Cerebellar nuclear complex (tissue), 1 donor: ENCODE measurements at places on chromosomes 11 and 22.

GRCh38 chr11:40032331-40032730 lies 1427.1 kb downstream of the LRRC4C start:
- DNase-seq: no peak

DNA sequence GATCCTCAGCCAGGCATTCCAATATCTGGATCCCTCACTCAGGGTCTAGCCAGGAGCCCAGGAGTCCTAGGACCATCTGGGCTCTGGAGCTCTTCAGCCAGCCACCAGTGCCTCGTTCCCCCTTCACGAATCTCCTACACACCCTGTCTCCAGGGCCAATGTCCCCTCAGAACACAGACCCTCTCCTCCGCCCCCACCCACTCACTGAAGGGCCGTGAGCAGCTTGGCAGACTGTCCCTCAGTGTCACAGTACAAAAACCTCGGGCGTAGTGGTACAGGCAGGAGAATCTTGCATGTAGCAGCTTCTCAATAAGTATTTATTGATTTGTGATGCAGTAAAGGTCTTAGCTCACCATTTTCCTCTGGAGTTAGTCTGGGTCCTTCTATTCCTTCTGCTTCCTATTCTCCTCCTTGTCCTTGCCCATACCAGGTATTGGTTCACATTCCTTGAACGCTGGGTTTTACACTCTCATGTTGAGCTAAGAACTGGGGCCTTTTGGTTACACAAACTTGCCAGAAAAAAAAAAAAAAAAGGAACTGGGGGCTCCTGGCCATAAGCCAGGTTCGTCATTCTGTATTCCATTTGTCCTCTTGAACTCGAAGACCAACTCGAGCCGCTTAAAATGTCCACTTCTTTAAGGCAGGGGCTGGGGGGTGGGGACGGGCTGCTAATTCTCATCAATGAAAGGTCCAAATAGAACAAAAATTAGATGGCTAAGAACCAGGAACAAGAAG lies 2.3 kb downstream of the CXCR5 start:
- no peak for DNase-seq

GRCh38 chr22:46589141-46589748 lies 30.9 kb upstream of the GRAMD4 start:
- no peak for DNase-seq

DNA sequence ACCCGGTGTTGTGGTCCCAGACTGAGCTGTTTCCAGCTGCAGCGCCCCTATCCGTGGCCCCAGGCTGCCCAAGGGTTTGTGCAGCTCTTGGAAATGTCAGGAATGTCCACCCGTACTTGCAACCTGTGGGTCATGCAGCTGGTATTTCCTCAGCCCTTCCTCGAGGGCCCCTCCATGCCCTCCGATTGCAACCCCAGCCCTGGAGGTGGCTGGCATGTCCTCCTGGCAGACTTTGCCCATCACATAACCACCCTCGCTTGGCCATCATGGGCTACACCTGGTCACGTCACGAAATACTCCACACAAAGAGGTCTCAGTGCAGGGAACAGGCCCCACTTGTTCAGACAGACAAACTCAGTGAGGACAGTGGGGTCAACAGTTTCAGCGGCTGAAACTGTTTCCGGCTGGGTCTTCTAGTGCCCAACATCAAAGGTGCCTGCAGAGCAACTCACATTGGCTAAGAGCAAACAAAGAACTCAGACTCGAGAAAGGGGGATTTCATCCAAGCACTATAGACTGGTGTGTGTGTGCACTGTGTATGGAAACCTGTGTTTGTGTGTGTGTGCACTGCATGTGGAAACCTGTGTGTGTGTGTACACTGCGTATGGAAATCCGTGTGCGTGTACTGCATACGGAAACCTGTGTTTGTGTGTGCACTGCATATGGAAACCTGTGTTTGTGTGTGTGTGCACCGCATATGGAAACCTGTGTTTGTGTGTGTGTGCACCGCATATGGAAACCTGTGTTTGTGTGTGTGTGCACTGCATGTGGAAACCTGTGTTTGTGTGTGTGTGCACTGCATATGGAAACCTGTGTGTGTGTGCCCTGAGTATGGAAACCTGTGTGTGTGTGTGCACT lies 72.8 kb upstream of the CCND1 start:
- DNase-seq: no peak

- DNase-seq: no peak
These were observed 144.3 kb upstream of the ANO3 start for GRCh38 chr11:26187639-26188038.

DNA sequence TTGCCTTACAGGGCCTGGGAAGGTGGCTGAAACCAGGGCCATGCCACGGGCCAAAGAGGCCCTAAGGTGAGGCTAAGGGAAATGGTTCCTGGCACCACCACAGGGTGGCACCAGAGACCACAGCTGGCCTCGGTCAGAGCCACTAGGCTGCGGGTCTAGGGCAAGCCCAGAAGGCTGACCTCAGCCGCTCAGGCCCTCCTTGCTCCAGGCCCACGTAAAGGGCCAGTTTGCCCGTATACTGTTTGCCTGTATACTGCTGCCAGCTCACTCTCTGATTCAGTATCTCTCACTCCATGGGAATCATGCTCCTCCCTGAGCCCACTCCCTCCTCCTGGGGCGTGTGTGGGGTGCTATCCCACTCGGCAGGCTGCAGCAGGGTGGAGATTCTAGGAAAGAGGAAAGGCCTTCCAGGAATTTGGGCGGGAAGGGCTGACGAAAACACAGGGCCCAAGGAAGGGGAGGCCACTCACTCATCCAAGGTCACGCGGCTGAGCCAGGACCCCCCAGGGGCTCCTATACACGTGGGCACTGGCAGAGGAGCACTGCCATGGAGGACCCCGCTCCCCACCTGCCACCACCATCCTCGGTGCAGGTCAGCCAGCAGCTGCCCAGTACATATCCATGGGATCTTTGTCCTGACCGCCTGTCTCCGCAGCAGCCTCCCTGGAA lies 62.4 kb downstream of the NECTIN1 start:
- peak; percentile 58 for DNase-seq

- no peak for DNase-seq
These were observed 114.8 kb downstream of the SNX19 start for GRCh38 chr11:130801333-130802122.

DNA sequence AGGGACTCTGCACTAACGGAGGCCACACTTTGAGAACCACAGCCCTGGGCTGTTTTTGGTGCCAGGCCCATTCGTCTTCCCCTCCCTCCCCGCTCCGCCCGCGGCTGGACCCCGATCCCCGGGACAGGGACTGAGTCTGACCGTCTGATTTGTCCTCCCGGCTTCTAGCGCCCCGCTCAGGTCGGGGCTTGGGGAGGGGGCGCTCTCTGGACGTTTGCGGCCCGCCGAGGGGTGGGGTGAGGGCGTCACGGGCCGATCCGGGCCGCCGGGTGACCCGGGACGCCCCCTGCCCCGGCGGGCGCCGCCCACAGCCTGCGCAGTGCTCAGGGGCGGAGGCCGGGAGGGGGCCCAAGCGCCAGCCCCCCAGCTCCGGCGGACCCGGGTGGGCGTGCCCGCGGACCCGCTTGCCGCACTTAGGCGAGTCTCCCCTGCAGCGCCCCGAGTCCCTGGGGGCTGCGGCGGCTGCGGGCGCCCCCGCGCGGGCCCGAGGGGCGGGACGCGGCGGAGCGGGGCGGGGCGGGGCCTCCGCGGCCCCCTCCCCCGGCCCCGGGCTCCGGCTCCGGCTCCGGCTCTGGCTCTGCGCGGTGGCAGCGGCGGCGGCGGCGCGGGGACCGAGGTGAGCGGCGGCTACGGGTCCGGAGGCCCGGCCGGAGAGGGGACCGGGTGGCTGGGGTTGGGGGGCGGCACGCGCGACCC lies 33.7 kb upstream of the PRR5 start:
- no peak for DNase-seq

- DNase-seq: no peak
These were observed 8.4 kb upstream of the SLC15A3 start for GRCh38 chr11:60960405-60960804.

GRCh38 chr11:88117281-88117858 lies 57.9 kb downstream of the RAB38 start:
- no peak for DNase-seq
